ENCODE measurements at places on chromosomes 11 and 22.

GRCh38 chr11:23221366-23221765 lies 361.1 kb upstream of the CCDC179 start:
- DNase-seq, result no peak

DNA sequence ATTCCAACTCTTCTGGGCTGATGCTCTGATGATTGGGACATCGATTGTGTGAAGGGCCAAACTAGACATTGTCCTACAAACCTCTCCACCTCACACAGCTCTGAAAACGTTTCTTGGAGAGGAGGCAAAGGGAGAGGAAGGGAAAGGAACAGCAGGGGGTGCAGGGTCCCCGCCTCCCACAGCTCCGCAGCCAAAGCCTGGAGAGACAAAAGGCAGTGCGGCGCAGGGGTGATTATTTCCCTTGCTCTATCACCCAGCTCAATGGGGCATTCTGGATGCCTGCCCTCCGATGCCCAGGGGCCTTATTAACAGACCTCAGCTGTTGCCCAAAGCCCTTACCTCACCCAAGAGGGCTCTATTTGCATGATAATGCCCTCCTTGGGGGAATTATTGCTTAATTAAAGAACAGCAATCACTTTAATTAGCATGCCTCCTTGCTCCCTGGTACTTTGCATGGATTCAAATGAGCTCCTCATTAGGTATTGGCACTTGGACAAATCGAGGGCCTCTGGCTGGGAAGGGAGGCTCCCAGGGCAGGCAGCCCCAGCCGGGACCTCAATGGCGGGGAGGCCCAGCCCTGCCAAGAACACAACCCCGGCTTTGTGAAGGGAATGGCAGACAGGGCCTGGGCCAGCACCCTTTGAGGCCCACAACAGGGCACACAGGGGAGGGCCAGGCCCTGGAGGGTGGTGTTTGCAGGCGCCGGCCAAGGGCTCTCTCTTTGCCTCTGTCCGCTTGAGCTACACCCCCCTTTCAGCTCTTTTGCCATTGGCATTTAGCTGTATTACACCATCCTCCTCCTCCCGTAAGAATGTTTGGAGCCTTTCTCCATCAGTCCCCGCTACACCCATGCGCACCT lies 19.8 kb upstream of the CDON start:
- DNase-seq, result no peak

DNA sequence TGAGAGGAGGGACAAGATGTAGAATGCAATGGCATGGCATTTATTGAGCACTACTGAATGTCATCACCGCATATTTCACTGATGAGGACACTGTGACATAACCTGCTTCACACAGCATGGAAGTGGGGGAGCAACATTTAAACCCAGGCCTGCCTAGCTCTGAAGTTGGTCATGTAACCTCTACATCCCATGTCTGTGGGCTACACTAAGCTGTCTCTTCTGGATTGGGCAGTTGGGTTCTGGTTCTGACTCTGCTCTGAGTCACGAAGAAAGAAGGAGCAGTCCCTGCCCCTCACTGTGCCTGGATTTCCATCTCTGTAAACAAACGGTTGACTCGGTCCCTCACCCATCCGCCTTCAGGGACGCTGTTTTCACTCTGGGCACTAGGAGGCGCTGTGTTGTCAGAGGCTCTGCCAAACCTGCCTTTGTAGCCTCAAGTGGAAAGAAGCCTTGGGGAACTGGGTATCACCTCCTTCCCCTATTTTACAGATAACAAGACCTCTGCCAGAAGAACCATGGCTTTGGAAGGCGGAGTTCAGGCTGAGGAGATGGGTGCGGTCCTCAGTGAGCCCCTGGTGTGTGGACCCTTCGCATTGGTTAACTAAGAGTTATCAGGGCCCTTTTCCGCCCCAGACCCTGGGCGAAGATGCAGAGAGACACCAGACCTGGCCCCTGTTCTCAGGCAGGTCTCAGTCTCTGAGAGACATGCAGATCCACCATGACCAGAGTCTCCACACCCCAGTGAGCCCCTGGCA lies 12.7 kb upstream of the ARHGEF17 start:
- DNase-seq, result peak; percentile 74

DNA sequence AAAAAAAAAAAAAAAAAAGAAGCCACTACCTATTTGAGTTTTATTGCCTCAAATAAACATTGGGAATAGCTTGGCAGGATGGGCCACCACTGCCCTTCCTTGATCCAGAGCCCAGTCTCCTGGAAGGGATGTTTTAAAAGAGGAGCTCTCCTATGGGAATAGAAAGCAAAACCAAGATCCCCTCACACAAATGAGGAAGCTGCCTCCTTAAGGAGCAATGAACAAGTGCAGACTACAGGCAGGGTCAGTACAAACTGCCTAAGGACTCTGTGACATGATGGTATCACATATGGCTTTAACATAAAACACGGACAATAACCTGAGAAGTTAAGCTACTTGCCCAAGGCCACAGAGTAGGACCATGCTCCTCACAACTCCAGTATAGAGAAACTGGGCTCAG lies 120.8 kb downstream of the NAT10 start:
- DNase-seq, result no peak

GRCh38 chr11:83692675-83693074 lies 406.5 kb upstream of the CCDC90B start:
- no peak for DNase-seq

DNA sequence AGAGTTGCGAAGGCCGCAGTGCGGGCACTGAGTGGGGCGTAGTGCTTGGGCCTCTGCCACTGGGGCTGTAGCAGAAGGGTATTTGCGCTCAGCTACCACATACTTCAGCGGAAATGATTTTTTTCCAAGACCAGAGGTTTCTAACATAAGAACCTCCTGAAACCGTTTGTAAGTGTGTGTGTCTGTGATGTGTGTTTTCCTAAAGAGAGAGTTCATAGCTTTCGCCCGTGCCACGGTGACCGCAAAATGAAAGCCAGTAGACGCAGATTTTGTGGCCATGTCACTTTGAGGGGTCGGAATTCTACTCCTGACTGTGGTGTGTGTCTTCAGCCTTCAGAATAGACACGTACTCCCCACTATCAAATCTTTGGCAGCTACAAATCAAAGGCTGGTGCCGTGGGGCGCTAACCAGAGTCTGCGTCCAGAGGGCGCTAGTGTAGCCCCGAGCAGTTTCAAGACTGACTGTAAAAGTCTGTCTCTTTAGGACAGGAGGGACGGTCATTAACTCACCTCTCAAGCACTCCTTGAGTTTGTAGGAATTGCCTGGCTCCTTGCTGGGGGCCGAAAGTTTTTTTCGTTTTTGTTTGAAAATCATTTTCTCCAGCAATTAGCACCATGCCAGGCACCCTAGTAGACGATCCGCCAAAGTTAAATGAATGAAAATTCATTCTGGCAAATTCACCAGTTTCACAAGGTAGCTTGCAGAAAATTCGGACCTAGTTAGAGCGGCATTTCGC lies 2.5 kb upstream of the CALCA start:
- DNase-seq, result no peak

- DNase-seq, result no peak
These were observed 8.2 kb downstream of the DDX17 start for GRCh38 chr22:38497869-38498268.

Data from fibroblast of upper back skin (primary cell).